ENCODE measurements at places on chromosomes 7 and 10.

- no peak for DNase-seq
Measured at GRCh38 chr10:3281941-3282673, 109.5 kb upstream of the PITRM1 start.

- no peak for DNase-seq
Measured at GRCh38 chr10:16632996-16633395, 111.3 kb upstream of the C1QL3 start.

GRCh38 chr7:67856046-67856445 is 859.4 kb downstream of the TYW1 start:
- DNase-seq: no peak

- no peak for DNase-seq
Measured at GRCh38 chr10:24481241-24481640, 242.4 kb downstream of the ARHGAP21 start.

GRCh38 chr10:44908066-44908749 is 2.9 kb upstream of the TMEM72 start:
- DNase-seq: no peak

DNA sequence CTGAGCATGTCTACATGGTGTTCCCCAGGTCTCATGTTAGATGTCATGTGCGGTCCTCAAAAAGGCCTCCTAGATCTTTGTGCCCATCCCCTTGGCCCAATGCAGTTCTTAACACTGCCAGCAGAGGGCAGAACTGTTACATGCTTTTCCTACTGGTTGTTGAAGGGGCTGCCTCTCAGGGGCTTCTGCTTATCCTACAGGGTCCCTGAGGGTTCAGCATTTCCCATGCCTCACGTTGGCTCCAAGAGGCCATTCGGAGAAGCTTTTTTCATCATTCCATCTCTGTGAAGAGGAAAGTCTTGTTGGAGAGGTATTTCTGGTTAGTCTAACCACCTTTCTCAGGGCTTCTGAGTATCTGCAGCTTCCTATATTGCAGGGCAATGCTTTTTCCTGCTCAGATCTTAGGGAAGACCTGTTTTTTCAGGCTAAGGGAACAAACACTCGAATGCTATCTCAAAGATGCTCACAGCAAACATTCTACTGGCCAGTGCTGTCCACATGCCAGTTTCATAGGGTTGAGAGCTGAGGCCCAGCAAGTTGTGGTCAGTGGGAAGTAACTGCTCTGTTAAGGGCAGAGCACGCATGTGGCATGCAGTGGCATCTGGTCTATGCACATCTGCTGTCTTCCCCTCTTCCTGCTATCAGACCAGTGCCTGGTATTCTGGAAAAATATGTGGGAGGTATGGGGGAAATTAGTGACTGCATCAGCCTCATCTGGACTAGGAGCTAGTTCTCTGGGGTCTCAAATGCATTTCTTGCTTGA is 31.5 kb downstream of the MBL2 start:
- peak; percentile 30 for DNase-seq
